ENCODE measurements at places on chromosomes 3 and 15.
A peak's percentile ranks its signal among the peaks of the same experiment; 100 is the strongest.

GRCh38 chr3:132325634-132326033 lies 8.4 kb downstream of the ACP3 start:
- no peak for DNase-seq

- no peak for DNase-seq
These were observed 87.0 kb upstream of the DNAJC19 start for GRCh38 chr3:181076558-181076957.

GRCh38 chr3:3355442-3355841 lies 176.0 kb upstream of the CRBN start:
- DNase-seq, result no peak

- no peak for DNase-seq
These were observed 114.1 kb downstream of the CHDH start for GRCh38 chr3:53731934-53732624.

DNA sequence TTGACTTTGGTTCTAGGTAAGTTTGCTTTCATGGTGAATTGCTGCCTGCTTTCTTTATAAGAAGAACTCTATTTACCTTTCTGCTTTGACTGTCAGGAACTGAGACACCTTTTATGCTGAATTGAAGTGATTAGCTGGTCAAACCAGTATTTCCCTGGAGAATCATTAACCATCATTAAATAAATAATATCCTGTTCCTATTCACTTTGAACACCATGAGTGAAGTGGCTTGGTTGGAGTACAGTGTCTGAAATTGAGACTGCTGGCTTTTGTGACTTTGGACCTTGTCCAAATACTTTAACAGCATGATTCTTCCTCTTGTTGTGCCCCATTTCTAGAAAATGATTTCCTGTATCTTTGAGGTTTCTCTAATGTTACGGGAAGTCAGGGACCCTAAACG lies 5.6 kb upstream of the TMEM62 start:
- no peak for DNase-seq

DNA sequence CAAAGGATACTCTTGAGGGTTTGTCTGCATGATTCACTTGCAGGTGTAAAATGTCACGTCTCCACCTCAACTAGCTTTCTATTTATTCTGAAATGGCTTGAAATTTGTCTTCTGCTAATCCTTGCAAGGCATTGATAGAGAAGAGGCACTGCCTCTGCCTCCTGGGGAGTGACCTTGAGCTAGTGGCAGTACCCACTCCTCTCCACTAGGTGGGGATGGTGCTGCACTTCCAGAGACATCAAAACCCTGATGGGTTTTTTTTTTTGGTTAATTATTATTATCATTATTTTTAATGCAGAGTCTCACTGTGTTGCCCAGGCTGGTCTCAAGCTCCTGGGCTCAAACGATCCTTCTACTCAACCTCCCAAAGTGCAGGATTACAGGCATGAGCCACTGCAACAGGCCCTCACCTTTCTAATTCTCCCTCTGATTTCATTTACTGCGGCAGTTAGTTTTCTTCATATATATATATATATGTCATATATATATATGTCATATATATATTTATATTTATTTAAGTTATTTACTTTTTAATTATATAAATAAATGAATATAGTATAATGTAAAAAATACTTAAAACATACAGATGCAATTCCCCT lies 117.6 kb upstream of the EIF1B start:
- DNase-seq, result peak; percentile 38

DNA sequence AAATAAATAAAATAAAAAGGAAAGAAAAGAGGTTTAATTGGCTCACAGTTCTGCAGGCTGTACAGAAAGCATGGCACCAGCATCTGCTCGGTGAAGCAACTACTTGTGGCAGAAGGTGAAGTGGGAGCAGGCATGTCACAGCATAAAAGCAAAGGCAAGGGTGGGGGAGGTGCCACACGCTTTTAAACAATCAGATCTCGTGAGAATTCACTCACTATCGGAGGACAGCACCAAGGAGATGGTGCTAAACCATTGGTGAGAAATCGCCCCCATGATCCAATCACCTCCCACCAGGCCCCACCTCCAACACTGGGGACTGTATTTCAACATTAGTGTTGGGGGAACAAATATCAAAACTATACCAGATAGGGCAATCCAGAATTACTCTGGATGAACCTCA lies 15.3 kb downstream of the SCG3 start:
- no peak for DNase-seq

Data from stimulated activated CD4-positive, alpha-beta T cell treated with anti-CD3 and anti-CD28 coated beads, Interleukin-4, amount 100 ng/mL, for 48 hours (primary cell).